ENCODE measurements at places on chromosomes 4 and X.

GRCh38 chr4:140223056-140223810 lies 69.2 kb upstream of the MAML3 start:
- DNase-seq: no peak

DNA sequence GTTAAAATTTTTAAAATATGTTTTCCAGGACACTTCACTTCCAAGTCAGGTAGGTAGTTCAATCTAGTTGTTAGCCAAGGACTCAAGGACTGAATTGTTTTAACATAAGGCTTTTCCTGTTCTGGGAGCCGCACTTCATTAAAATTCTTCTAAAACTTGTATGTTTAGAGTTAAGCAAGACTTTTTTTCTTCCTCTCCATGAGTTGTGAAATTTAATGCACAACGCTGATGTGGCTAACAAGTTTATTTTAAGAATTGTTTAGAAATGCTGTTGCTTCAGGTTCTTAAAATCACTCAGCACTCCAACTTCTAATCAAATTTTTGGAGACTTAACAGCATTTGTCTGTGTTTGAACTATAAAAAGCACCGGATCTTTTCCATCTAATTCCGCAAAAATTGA lies 49.7 kb downstream of the XIAP start:
- no peak for DNase-seq

GRCh38 chr4:163042306-163042705 lies 124.4 kb downstream of the NAF1 start:
- DNase-seq: no peak

DNA sequence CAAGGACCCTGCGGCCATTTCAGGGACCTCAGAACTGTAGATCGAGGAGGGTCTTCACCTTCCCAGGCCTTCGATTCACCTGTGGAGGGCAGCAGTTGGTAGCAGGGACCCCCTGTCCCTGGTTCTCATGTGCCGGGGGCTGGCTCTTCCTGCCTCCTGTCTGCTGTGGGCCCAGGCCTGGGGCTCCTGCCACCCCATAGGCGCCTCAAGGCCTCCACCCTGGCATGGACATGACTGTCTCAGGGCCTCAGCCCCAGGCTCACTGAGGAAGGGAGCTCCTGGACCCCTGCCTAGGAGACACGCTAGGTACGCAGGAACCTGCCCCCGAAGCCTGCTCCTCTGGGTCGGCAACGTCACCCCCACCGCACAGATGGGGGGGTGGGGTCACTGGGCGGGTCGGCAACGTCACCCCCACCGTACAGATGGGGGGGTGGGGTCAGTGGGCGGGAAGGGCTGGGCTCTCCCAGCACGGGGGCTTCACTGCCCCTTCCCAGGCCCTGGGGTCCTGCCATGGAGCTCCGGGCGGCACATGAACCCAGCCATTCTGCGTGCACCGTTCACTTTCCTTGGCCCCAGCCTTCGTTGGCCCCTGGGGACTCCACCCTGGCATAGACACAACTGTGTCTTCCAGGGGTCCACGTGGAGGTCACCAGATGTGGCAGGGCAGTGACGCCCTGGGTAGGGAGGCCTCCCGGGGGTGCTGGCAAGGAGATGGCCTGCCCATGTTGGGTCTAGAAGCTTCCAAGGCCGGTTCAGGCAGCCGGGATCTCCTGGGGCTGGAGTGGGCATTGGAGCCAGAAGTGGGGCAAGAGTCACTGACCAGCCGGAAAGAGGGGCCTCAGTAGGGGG lies 3.5 kb upstream of the HGFAC start:
- DNase-seq: no peak

GRCh38 chr4:2177443-2178093 lies 64.4 kb downstream of the HAUS3 start:
- no peak for DNase-seq

GRCh38 chr4:106614441-106614840 lies 245.9 kb upstream of the GIMD1 start:
- DNase-seq: no peak

DNA sequence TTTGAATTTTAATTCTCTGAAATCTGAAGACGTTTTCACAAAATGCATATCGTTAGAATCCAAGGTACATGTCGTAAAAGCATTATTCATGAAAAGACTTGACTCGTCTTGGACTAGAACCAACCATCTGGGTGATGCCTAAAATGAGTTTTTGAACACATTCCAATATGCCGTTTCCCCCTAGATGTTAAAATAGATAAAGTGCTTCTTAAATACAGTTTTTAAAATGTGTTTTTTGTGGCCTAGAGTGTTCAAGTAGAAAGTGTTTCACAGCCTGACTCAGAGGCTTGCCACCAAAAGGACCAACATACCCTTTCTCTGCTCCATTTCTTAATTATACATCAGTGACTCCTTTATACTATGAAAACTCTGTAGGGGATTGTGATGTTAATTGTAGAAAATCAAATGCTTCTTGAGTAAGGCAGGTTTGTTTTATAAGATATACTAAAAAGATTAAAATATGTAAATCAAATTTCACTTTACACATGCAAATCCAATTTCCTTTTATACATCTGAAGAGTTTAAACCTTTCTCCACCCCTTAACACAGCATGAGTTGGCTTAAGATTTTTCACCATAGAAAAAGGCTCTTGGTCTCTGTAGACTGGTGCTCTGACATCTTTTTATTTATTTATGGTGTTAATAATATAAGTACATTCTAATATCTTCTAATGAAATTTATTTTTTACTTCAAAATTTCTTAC lies 48.4 kb downstream of the PRKG2 start:
- DNase-seq: no peak

- DNase-seq: no peak
These were observed 242.1 kb upstream of the TRAM1L1 start for GRCh38 chr4:117327491-117327890.

GRCh38 chr4:94746746-94747145 lies 11.0 kb upstream of the BMPR1B start:
- no peak for DNase-seq

- DNase-seq: no peak
These were observed 37.3 kb downstream of the WDR1 start for GRCh38 chr4:10079256-10079655.

All from stimulated activated CD8-positive, alpha-beta memory T cell treated with anti-CD3 and anti-CD28 coated beads, Interleukin-7, amount 100 ng/mL, for 1 hour (primary cell).